Epithelial cell of proximal tubule (primary cell): ENCODE measurements at places on chromosomes 3 and 15. TPM values are rescaled to one million over a fixed set of nuclear protein-coding genes. Genes with fewer than 3 reads are reported as not detected.
A peak's percentile ranks its signal among the peaks of the same experiment; 100 is the strongest.

GRCh38 chr3:187952849-187953248 is 201.1 kb upstream of the LPP start:
- DNase-seq: no peak

DNA sequence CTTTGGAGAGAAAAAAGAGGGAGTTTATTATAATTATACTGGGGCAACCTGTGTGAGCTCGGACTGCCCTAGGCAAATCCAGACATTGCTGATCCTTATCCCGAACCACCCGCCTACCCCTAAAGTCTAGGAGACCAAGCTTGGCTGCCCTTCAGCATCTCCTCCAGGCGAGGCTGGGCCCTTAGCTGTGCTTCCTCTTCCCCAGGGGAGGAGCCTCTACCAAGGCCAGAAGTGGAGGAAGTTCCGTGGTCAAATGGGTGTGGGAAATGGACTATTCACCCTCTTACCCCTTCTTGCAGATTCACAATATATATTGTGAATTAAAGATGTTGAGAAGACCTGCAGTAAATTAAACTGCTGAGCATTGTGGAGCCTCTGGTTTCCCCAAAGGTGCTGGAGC is 158.3 kb upstream of the HES1 start:
- no peak for DNase-seq

DNA sequence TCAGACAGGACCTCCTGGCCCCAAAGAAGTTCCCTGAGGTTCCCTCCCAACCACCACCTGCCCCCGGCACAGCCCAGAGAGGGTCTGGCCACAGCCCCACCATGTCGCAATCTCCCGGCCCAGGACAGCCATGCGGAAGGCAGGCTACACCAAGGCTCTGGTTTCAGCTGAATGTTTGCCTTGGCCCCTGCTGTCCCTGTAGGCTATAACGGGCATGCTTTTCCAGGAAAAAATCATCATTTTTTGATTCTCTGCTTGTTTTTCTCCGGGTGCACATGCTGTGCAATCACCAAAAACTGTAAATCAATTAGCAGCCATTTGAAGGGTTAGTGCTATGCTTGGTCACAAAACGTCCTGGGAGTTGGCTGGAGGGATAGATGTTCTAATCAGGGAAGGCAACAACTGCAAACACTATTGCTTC is 142.7 kb upstream of the IGF1R start:
- no peak for DNase-seq

DNA sequence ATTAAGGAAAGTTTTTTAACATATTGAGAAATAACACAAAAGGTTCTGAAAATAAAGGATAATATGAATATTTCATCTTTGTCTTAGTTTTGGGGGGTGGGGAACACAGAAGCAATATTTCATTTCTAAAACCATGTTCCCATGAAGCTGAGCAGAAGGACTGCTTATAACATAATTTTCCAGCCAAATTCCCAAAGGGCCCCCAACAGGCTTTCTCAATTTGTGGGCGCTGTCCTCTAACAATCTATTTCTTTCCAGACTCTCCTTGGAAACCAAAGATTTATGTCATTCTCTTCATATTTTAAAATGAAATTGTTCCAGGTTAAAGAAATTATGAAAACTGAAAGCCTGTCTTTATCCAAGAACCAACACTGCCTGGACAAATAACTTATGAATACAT is 273.5 kb downstream of the ZBTB20 start:
- no peak for DNase-seq

- no peak for DNase-seq
Observed at GRCh38 chr3:163573324-163573723, 1505.0 kb downstream of the SI start.

GRCh38 chr3:197501496-197501878 is 54.3 kb downstream of the BDH1 start:
- no peak for DNase-seq

DNA sequence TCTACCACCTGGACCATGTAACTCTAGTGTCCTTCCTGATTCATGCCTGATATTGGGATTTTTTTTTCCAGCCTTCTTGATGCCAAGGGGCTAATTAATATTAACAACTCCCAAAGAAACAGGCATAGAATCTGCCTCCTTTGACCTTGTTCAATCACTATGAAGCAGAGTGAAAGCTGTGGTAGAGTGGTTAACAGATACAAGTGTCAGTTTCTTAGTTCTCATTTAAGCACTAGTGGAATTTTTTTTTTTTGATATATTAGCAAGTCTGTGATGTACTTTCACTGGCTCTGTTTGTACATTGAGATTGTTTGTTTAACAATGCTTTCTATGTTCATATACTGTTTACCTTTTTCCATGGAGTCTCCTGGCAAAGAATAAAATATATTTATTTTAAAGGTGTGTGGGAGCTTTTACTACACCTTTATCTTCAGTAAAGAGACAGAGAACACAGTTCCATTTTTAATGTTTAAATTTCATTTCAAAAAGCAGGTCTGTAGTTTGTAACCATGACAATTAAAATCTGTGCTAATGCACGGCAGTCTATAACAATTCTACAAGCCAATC is 67.1 kb downstream of the TOP2B start:
- no peak for DNase-seq

DNA sequence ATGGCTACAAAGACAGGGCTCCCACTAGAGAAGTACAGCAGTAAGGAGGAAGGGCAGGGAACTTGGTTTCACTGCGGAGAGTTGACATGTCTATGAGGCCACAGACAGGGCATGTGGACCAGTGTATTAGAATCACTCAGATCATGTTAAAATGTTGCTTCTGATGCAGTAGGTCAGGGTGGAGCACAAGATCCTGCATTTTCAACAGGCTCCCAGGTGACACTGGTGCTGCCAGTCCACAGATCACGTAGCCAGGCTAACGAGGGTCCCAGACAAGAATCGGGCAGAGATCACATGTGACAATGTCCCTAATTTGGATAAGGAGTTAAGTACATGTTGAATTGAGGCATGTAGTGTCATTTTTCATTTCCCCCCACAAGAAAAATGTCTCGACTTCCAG is 73.6 kb downstream of the SPSB4 start:
- no peak for DNase-seq

DNA sequence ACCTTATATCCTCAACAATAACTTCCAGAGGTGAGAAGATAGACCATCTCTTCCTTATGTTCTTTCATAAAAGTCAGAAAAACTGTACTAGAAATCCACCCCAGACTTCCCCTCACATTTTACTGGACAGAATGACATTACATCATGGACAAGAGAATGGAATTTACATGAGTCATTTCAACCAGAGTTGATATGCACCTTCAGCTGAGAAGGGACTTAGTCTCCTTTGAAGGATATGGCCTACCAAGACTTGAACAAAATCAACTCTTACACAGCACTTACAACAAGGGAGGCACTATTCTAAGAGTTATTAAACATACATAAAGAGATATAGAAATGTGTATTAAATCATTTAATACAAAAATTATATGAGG is 380.0 kb upstream of the DPH6 start:
- DNase-seq: no peak

Gene LSMEM2
- total RNA-seq: not detected in 2 replicates

DNA sequence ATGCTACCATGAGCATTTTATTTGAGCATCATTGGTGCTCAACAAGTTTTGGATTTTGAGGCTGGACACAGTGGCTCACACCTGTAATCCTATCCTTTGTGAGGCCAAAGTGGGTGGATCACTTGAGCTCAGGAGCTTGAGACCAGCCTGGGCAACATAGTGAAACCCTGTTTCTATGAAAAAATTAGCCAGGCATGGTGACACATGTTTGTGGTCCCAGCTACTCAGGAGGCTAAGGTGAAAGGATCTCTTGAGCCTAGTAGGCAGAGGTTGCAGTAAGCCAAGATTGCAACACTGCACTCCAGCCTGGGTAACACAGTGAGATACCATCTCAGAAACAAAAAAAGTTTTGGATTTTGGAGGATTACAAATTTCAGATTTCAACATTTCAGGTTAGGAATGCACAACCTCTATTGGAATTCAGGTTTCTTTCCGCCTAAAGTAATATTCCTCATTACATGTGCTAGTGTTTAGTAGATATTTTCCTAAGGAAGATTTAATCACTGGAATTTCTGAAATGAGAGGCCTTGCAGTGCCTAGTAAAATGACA is 27.6 kb downstream of the CNOT10 start:
- no peak for DNase-seq

DNA sequence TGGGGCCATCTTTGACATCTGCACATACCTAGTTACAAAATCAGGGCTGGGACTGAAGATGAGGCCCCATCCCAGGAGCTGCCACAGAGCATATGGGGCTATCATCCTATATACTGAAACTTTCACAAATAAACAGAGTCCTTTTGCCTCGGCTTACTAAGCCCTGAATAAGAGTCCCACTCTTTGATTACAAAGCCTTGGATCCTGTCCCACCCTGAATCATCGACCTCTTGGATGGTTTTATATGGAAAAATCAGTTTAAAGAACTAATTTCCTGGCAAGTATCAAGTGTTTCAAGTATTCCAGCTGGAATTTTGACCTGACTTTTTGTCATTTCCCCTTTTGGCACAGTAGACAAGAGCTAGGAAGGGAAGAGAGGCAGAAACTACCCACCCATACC is 331.3 kb upstream of the FRG2C start:
- DNase-seq: no peak

Gene CPN2
- total RNA-seq: not detected in 2 replicates

GRCh38 chr3:97579365-97579764 is 185.2 kb upstream of the ARL6 start:
- DNase-seq: peak; percentile 88

DNA sequence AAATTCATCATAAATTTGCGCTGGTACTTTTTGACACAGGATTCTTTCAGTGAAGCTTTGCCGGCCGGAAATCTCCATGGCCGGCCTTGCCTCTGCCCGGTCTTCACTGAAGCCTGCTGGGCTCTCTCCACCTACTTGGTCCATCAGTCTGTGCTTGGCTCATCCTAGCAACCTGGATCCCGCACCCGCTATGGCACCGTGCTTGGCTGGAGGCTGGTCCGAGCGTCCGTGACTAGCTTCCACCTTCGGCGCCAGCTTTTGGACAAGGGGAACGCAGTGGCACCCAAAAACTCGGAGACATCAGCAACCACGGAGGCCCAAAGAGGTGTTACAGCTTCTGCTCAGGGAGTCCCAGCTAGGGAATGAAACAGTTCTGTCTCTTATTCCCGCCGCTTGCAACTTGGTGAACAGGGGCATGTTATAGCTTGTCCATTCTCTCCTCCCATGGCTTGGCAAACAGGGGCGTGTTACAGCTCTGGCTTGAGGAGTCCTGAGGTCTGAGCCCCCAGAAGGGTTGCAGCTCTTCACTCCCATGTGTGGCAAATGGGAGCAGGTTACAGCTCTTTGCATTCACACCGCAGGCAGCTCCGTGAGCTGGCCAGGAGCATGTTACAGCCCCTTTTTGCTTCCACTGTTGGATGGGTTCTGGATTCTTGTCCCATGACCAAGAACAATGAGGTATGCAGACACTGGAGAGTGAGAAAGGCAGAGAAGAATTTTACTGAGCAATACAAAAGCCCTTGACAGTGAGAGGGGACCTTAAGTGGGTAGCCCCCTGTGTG is 204.2 kb downstream of the DIPK2A start:
- no peak for DNase-seq

- DNase-seq: no peak
Observed at GRCh38 chr15:89575656-89576416, 567 bp downstream of the TICRR start.

Gene P2RY1
- total RNA-seq: 0.06 and 0.51 TPM in 2 replicates

Gene EFCC1
- total RNA-seq: not detected in 2 replicates

Gene EXD1
- not detected in 2 replicates for total RNA-seq

Gene LDHAL6B
- total RNA-seq: not detected in 2 replicates

- DNase-seq: no peak
Observed at GRCh38 chr3:177750436-177750835, 553.2 kb upstream of the TBL1XR1 start.

- DNase-seq: no peak
Observed at GRCh38 chr3:191455257-191455952, 5.6 kb upstream of the PYDC2 start.
